ENCODE measurements at places on chromosomes 2 and 18.

DNA sequence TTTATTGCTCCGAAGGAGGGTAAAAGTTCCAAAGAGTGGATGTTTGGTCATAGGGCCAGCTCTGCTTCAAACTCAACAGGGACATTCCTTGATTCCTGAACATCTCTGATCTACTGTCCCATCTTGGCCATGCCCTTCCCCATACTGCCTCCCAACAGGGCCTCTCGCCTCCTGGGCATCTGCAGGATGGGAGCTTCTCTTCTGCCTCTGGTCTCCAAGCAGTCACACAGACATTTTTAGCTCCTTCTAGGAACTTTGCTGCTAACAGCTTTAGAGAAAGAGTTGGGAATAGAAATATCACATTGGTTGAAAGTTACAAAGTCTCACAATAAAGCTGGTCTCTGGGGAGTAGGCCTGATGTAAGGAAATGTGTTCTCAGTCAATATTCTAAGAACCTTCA, 9.4 kb upstream of the DGUOK start:
- no peak for DNase-seq

DNA sequence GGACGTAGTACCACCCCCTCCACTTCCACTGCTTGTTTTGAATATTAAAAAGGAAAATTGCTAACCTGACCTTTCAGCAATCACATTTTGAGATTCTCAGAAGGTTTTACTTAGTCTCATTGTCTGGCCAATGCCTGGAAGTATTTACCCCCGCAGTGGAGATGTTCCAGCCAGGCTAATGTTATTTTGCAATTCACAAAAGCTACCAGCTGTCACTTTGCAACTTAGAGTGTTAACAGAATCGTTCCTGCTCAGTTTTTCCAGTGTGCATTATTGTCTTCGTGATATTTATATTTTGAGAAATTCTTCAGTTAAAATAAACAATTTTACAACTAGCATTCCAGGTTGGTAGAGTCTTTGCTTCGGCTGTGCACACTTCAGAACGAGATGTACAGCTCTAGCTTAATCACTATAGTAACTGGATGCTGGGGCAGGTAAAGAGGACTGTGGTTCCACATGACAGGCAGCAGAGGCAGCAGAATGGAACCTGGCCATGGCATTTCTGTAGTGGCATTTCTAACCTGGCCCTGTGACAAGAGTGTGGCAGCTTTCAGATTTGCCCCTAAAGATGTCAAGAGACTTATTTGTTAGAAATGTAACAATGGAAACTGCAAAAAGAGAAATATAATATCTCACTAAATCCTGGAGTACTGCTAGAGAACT, 85.1 kb downstream of the DTNA start:
- no peak for DNase-seq

DNA sequence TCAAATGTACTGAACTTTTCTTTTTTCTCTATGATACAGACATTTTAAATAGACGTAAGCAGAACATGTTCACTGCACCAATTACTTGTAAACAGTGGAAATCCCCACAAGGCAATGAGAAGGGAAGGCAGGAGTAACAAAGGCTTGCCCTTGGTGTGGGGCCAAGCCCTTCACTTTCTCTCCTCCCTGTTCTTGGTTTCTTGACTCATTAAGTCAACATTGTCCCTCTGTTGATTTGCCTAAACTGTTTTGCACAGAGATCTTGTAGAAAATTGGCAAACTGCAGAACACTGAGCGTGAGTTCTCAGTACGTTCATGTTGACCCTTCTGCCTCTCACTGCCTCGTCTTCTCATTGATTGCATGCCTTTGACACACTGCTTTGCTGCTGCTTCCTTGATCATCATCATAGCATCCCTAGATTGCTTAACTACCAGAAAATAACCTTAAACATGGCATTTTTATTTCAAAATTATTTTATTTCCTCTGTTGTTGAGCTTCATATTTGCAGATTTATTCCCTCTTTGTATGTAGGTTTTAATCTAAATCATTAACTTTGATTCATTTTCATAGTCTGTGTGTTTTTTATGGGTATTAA, 257.7 kb downstream of the PTGR3 start:
- DNase-seq: no peak

DNA sequence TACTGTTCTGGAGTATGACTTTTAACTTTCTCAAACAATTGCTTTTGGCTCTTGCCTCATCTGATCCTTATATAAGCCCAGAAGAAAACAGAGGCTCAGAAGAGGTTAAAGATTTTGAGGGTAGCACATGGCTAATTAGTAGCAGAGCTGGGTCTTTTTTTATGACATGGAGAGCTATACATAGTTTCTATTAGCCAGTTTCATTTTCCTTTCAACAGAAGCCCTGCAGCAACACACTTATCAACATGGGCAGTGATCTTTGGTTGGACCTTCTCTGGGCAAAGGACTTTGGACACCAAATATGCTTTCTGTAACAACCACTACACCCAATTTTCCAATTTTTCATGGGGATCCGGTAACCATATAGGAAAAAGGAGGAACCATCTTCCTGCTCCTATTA, 64.9 kb downstream of the NCKAP5 start:
- no peak for DNase-seq

GRCh38 chr2:10814571-10815331, 2.2 kb upstream of the PDIA6 start:
- no peak for DNase-seq

GRCh38 chr2:176668912-176669311, 399.7 kb downstream of the MTX2 start:
- DNase-seq: no peak

- DNase-seq: no peak
These were observed 56.0 kb downstream of the CDH2 start for GRCh38 chr18:28120828-28121515.

DNA sequence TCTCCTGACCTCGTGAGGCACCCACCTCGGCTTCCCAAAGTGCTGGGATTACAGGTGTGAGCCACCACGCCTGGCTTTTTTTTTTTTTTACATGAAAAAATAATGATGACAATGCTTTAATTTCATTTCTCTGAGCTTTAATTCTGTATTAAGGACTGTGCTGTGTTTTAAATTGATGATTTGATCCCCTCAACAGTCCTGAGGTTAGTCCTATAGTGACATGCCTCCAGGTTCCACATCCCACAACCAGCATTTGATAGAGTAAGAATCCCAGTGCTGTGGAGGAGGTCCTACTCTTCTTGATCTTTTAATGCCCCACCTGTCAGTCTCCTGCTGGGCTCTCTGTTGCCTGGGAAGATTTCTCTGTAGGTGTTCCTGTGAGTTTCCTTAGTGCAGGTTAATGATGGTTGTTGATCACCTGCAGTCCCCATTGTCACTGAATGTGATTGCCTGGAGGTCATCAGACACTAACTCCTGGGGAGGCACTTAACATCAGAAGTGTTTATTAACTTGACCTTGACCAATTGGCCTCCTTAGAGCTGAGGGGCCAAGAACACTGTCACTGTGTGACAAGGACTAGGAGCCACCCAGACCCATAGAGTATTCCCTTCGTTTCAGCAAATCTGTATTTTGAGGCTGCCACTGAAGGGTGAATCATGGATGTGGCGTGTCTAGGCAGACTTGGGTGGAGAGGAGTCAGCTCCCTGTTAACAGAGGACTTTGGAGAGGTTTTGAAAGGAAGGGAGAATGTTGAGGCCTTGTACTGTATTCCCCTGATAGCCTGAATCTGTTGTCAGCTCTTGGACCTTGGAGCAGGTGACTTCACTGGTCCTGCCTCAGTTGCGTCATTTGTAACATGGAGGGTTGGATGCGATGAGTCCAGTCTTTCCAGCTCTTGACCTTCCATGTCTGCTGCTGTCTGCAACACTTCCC, 11.5 kb downstream of the ASAP2 start:
- no peak for DNase-seq

- DNase-seq: no peak
These were observed 31.4 kb downstream of the IL18R1 start for GRCh38 chr2:102386867-102387541.

DNA sequence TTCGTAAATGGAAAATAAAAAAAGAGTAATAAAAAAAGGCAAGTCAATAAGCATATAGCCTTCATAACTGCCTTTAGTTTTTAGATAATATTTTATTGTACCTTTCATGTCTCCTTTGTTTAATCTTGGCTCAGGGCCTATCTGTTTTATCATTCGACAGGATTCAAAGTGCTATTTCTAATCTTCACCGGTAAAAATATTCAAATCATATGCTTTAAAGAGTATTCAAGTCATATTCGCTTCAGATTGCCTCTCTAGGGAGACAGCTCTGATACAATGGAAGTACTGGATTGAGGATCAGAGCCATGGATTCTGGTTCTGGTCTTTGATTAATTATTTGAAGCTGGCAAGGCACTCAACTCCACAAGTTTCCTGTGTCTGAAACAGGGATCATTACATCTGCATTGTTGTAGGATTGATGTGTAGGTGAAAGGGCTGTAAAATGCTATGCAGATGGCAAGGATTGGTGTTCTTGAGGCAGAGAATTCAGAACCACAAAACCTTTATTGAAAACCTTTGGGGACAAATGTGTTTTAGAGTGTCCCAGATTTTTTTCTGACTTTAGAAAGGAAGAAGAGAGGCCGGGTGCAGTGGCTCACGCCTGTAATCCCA, 84.3 kb upstream of the RAPH1 start:
- DNase-seq: no peak

DNA sequence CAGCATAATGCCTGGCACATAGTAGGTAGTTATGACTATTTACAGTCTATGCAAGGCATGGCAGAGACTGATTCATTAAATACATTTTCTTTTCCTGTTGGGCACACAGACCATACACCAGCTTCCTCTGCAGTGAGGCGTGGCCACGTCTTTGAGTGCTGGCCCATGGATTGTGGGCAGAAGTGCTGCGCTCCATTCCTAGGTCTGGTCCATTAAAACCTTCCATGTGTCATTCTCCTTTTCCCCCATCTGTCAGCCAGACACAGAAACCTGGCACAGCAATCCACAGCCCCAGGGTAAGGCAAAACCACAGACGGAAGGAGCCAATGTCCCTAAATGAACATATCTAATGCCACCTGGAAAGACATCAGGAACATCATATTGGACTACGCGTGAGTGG, 141.9 kb downstream of the TTC32 start:
- DNase-seq: no peak

DNA sequence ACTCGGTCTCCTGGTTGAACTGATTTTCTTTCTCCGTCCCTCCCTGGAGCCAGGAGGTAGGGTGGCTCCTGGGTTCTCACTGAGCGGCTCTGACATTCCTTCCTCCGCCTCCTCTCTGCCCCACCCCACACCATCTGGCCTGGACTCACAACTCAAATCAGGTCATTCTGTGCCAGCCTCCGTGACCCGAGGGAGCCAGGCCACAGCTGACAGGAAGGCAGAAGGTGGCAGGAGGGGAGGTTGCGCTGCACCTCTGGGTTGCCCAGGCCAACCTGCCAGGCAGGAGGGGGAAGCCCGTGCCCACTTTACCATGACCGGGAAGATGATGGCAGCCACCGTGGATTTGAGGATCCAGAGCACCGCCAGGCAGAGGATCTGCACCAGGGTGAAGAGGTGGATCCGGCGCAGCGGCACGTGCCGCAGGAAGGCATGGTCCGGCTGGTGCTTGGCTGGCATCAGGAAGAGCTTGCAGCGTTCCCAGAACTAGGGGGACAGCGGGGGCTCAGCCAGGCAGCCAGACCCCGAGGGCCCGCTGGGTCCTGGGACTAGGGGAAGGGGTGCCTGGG, 28.3 kb downstream of the MTHFD2 start:
- DNase-seq: no peak

GRCh38 chr18:63237881-63238692, 81.5 kb downstream of the BCL2 start:
- DNase-seq: no peak

DNA sequence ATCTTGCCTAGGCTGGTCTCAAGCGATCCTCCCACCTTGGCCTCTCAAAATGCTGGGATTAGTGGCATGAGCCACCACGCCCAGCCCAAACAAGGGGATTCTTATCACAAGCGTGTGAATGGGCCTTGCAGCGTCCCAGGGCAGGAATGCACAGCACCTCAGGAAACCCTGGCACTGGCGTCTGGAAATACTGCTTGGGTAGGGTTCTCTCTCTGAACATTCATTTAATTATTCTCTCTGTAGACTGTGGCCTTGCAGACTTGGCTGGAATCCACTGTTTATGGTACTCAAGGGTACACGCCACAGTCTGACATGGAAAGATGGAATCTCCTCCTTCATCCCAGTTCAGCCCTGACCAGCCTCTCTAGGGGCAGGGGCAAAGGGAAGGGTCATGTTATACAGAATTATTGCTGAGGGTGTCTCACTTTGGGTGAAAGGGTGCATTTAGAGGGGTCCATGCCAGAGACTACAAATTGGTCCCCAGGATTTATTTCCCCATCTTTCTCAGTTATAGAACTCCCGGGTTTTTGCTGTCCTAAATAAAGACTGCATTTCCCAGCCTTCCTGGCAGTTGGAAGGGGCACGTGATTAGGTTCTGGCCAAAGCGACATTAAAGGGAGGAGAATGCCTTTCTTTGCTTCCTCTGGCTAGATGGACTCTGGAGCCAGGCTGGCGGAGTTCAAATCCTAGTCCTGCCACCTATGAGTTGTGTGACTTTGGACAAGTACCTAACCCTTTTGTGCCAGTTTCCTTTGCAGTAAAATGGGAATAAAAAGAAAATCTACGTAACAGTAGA, 147.2 kb upstream of the HAAO start:
- DNase-seq: no peak

DNA sequence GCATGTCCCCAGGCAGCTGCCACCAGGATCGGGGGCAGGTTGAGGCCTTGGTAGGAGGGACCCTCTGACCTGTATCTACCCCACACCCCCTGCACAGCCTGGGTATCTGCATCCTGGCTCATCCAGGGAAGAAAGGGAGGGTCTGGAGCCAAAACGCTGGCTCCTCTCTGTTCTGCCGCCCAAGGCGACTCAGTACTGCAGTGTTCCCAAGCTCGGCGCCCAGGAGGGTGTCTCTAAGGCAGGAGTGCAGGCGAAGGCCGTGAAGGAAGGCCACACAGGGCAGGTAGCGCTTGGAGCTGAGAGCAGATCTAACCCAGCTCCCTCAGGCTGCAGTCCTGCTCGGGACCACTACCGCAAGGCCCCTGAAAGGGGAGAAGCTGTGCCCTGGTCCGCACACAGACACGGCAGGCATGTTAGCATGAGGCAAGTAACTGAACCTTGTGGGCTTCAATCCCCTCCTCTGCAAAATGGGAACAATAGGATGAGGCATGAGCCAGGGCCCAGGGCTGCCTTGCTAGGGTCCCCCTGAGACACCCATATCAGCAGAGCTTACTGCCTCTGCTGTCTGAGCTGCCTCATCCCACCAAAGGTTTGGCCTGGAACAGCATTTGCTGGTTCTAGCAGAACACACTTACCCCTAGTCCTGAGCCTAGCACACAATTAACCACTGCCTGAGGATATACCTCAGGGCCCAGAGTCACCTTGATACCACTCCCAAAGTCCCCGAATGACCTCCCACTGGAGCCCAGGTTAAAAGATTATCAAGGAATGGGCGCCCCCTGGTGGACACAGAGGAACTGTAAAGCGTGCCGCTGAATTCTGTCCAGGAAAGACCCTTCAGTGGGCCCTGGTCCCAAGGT, 6.5 kb downstream of the PTMA start:
- DNase-seq: peak; percentile 86

- DNase-seq: no peak
These were observed 16.0 kb upstream of the NPPC start for GRCh38 chr2:231942180-231942579.

- no peak for DNase-seq
These were observed 99.2 kb upstream of the ITGA4 start for GRCh38 chr2:181357979-181358378.
